ENCODE measurements at places on chromosomes 11 and 22.

DNA sequence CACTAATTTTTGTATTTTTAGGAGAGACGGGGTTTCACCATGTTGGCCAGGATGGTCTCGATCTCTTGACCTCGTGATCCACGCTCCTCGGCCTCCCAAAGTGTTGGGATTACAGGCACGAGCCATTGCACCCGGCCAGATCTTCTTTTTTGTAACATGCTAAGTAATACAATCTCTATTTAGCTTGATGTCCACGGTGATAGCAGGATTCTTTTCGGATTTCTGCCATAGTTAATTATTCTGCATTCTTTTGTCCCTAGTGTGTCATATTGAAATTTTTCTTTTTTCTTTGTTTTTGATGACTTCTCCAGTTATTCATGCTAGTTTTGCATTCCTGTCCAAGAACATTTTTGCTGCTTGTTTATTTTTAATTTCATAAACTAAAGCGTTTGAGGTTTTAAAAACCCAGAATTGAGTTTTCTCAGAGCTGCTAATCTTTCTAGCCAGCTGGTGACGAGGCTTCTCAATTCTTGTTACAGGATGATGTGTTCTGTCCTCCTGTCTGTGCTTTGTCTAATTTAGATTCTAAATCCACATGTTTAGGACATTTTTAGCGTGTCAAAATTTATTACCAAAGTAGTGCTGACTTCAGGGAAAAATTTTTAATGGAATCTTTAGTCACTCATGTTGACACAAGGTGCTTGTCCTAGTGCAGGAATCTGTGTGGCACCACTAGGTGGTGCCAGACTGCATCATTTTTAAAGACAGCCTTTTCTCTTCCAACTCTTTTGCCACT lies 21.8 kb downstream of the NF2 start:
- peak; percentile 85 for DNase-seq

- peak; percentile 59 for DNase-seq
These were observed 23.2 kb upstream of the BIRC3 start for GRCh38 chr11:102293873-102294601.

DNA sequence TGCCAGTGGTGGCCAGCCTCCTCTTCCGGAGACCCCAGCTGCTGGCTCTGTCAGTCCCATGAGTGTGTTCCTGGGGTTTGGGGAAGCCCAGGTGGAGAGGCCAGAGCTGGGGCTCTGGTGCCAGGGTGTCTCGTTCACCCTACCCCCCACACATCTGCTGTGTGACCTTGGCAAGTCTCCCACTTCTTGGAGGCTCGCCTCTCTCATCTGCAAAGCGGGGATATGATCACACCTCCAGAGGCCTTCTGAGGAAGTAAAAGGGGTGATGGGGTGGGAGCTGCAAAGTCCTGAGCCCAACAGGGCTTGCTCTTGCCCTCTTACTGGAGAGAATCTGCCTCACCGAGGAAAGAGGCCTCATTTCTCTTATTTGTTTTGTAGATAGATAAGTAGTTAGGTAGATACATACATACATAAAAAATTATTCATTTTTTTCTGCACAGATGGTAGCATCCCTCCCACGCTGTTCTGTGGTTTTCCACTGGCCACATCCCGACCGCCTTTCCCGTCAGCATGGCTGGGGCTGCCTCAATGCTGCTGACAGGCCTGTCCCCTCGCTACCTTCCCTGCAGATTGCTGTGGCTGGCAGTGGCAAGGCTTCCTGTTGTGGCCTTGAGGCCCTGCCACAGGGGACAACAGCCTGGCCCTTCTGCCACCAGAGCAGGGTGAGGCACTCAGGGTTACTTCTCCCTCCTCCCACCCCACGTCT lies 23.9 kb downstream of the MYO7A start:
- DNase-seq: peak; percentile 19

DNA sequence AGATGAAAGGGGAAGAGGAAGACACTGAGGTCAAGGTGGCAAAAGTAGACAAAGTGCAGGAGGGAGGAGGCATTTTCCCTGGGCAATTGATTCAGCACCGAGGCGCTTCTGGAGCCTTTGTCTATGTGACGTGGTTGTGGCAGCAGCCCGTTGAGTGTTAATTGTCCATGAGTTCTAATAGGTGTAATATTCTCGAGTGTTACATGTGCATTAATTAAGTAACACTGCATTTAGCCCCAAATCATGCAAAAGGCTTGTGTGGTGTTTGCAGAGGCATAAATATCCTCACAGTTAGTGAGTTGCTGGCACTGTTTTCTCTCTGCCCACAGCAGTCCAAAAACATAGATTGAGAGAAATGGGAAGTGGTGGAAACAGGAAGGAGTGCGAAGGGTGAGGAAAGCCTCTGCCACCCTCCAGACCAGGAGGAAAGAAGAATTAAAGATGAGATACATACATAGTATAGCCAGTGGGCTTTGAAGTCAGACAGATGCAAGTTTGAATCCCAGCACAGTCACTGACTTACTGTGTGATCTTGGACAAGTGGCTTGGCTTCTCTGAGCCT lies 361.2 kb downstream of the MN1 start:
- no peak for DNase-seq

DNA sequence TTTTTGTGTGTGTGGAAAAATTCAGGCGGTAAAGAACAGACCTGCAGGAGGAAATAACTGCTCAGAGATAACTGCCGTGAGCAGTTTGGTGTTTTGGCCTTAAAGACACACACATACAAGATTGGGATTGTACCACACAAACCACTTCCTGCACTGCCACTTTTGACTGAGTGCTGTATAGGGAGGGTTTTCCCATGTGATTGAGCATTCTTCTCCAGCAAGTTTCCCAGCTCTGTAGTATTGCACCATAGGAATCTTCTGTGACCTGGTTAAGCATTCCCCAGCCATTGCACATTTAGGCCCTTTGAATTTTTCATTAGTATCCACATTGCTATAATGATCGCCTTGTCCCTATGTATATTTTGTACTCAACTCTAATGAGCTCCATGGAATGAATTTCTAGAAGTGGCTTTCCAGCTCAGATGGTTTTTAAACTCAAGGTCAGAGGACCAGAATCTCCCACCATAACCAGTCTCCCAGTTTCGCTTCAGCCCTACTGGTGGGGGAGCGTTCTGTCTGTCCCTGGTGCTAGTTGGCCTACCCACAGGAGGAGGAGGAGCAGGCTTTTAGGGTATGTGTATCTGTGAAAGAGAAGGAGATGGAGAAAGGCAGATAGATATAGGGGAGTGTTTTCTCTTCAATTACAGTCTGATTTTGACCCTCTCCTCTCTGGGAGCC lies 9.3 kb downstream of the CD82 start:
- DNase-seq: peak; percentile 97

DNA sequence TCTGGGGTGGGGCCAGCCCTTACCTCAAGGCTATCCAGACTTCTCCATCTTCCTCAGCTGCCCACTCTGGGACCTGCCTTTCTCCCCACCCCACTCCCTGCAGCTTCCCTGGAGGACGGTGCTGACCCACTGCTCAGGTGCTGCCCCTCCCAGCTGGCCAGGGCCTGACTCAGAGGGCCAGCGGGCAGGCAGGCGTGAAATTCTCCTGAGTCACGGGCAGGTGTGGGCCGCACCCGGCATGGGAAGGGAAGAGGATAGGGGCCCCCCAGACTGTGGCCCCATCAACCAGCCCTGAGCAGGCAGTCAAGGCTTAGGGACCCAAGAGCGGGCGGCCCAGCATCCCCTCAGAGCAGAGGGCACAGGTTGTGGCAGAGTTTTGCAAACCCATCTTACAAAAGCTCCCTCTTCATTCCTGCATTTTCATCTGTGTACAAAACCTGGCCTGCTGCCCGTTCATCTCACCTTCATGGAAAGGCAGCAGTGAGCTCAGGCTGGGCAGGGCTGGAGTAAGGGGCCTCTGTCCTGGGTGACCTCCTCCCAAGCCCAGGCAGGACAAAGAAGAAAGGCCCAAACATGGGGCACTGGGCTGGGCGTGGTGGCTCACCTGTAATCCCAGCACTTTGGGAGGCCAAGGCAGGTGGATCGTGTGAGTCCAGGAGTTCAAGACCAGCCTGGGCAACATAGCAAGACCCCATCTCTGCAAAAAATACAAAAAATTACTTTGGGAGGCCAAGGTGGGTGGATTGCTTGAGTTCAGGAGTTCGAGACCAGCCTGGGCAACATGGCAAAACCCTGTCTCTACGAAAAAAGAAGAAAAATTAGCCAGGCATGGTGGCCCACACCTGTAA lies 6.1 kb downstream of the RHOD start:
- no peak for DNase-seq

DNA sequence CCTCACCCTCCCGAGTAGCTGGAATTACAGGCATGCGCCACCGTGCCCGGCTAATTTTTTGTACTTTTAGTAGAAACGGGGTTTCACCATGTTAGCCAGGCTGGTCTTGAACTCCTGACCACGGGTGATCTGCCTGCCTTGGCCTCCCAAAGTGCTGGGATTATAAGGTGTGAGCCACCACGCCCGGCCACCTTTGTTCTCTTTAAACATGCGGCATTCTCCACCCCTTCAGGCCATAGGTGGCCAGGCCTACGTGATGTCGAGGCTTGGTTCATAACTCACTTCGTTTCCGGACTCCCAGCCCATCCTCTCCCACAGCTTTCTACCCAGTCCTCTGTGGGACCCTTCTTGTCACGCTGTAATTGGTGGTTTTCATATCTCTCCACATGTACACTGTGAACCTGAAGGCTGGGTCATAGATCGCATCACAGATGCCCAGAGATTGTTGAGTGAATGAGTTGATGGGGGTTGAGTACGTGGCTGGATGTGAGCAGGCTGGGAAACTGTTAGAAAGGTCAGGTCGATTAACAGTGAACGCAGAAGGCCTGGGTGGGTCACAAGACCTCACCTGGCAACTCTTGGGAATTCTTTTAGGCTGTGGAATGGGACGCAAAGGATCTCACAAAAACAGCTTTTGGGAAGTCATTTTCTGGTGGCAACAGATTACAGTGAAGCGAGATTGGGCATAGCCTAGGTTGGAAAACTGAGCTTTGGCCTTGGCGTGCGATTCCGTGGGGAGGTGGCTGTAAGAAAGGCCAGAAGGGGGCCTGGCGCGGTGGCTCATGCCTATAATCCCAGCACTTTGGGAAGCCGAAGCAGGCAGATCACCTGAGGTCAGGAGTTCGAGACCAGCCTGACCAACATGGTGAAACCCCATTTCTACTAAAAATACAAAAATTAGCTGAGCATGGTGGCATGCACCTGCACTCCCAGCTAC lies 44.5 kb downstream of the ST14 start:
- DNase-seq: no peak

- peak; percentile 86 for DNase-seq
These were observed 55.2 kb downstream of the SLC1A2 start for GRCh38 chr11:35363854-35364780.

- DNase-seq: no peak
These were observed 496 bp downstream of the EHBP1L1 start for GRCh38 chr11:65576232-65576866.

DNA sequence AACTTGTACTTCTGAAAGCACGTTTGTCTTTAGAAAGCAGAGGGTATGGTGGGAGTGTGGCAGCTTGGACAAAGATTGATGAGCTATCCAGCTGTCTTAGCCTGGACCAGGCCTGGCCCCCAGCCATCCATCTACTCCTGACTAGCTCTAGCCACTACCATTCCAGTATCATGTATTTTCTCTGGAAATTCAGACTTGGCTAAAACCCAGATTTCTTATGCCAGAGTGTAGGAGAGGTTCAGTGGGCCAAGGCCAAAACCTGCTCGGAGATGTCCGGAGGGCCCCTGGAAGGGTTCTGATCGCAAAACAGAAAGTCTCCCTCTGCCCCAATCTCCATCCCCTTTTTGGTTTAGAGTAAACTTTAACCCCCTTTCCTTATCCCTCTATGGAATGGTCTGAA lies 24.8 kb upstream of the MTCH2 start:
- DNase-seq: no peak

DNA sequence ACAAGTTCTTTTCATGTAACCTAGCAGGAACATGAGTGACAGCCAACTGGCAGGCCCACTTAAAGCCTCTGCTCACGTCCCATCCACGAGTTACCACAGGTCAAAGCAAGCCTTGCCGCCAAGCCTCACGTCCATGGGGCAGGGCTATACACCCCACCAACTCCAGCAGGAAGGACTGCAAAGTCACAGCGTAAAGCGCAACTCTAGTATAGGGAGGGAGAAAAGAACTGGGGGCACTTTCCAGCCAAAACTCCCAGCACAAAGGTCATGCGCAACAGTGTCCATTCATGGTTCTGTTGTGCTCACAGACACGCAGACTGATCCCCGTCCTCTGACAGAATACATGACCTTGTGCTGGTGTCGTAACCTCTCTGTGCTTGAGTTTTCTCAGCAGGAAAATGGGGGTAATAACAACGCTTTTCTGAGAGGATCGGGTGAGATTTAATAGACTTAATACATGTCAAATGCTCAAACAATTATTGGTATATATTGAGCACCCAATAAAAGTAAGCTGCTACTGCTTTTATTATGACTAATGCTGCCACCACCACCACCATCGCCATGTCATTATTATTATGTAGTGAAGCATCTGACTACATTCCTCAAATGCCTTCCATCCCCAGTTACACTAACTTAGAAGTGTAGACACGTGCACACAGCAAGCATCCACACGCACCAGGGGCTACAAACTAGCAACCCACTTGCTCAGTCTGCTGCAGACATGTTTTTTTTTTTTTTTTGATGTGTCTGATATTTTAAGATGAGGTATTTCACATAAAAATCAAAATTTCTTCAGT lies 104.4 kb upstream of the PARVA start:
- peak; percentile 85 for DNase-seq

GRCh38 chr11:23097891-23098290 lies 237.6 kb upstream of the CCDC179 start:
- DNase-seq: no peak

GRCh38 chr22:17921871-17922821 lies 102.2 kb downstream of the MICAL3 start:
- no peak for DNase-seq

- no peak for DNase-seq
These were observed 24.1 kb upstream of the GRK3 start for GRCh38 chr22:25540166-25540907.

- no peak for DNase-seq
These were observed 31.5 kb upstream of the PANX2 start for GRCh38 chr22:50138988-50139387.

- DNase-seq: no peak
These were observed 10.9 kb upstream of the FGF3 start for GRCh38 chr11:69830086-69830485.

GRCh38 chr11:122765487-122766131 lies 72.7 kb upstream of the CRTAM start:
- DNase-seq: no peak

DNA sequence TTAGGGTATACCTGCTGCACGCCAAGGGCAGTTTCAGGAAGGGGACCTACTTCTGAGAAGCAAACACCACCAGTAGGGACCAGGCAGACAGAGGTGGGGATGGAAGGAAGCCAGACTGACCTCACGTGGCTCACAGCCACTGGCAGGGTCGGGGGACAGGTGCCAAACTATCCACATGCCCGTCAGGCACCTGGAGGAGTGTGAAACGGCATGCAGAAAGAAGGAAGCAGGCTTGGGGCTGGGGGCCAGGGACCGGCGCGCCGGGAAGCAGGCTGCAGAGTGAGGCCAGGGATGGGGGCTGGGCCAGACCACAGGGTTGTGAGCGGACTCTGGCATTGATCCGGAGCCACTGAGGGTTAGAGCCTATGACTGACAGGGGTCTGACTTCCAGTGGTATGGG lies 47.5 kb downstream of the CDKN1C start:
- DNase-seq: no peak

Data from fibroblast of skin of right biceps (primary cell).